Dorsolateral prefrontal cortex (tissue), 122 donors: ENCODE measurements at places on chromosomes 16 and 17.
A peak's percentile ranks its signal among the peaks of the same experiment; 100 is the strongest.

GRCh38 chr16:23567602-23568001 lies 10.1 kb downstream of the UBFD1 start:
- no peak for DNase-seq

DNA sequence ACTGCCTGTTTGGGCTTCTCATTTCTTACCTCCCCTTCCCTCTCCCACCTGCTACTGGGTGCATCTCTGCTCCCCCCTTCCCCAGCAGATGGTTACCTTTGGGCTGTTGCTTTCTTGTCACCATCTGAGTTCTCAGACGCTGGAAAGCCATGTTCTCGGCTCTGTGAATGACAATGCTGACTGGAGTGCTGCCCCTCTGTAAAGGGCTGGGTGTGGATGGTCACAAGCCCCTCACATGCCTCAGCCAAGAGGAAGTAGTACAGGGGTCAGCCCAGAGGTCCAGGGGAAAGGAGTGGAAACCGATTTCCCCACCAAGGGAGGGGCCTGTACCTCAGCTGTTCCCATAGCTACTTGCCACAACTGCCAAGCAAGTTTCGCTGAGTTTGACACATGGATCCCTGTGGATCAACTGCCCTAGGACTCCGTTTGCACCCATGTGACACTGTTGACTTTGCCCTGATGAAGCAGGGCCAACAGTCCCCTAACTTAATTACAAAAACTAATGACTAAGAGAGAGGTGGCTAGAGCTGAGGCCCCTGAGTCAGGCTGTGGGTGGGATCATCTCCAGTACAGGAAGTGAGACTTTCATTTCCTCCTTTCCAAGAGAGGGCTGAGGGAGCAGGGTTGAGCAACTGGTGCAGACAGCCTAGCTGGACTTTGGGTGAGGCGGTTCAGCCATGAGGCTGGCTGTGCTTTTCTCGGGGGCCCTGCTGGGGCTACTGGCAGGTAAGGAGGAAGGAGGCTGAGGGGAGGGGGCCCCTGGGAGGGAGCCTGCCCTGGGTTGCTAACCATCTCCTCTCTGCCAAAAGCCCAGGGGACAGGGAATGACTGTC lies at the start of gene CD68:
TSS of gene CD68 (plus strand) at position 638 of the 833 bp plus-strand sequence. CDS start at position 678, 40 bp downstream.
- DNase-seq = peak; percentile 42

DNA sequence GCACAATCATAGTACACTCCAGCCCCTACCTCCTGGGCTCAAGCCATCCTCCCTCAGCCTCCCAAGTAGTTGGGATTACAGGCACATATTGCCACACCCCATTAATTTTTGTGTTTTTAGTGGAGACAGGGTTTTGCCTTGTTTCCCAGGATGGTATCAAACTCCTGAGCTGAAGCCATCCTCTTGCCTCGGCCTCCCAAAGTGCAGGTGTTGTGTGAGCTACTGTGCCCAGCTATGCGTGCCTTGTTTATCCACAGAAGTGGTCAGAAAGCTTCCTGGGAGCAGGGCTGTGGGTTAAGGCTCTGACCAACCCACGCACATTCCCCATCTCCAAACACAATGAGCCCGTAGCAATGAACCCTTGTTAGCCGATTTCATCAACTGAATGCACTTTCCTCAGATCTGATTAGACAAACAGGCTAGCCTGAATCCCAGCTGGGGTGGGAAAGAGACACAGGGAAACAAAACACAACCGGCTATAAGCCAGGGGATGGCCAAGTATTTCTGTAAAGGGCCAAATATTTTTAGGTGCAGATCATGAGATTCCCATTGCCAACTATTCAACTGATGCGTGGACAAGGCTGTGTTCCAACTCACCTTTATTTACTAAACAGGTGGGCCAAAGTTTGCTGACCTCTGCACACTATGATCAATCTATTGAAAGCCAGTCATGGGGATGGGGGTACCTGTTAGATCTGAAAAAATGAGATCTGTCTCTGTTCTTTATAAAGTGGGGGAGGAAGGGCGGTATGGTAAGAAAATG lies 193.6 kb downstream of the CPPED1 start:
- DNase-seq = no peak

- DNase-seq = no peak
Observed at GRCh38 chr16:57893559-57894389, 77.2 kb downstream of the CNGB1 start.

GRCh38 chr16:56600398-56600999 lies 7.9 kb upstream of the MT2A start:
- DNase-seq = peak; percentile 49

- DNase-seq = no peak
Observed at GRCh38 chr16:56724191-56724590, 5.7 kb upstream of the NUP93 start.
